SW 1271 (cell line): ENCODE measurements at places on chromosomes 2 and 18.

DNA sequence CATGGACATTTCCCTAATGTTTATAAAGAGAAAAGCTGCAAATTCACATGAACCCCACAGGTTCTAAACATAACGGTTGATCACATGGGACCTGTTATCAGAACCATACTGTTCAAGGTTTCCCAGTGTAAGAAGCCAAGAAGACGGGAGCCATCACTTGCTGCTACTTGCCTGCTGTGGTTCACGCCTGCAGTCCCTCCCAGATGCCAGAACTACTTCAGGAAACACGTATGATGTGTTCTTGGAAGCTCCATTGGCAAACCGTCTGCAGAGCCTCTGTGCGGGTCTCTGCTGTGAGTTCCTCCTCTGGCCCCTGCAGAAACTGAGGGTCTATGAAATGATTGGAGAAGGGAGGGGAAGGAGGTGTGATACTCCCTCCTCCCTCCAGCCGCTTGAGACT, 75.2 kb downstream of the CABLES1 start:
- DNase-seq, result no peak

DNA sequence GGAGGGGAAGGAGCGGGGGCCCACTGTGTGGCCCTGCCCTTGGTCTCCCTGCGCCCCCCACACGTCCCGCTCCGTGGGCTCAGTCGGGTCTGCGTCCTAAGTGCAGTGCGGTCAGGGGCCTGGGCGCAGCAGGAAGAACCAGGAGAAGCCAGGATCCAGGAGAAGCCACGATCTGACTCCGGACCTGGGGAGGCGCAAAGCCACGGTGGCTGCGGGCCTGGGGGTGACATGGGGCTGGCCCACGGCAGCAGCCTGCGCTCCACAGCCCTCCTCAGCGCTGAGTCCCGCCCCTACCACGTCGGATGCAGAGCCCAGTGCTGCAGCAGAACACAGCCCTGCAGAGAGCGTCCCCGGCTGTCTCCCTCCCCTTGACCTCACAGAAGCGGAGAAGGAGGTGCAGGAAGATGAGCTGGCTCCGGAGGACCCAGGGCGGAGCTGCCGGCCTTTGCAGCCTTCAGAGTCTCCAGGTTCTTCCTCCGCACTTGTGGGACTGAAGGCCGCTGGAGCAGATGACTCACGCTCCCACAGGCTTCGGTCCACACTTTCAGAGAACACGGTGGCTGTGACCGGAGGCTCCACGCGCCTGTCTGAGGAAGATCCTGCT, 589.2 kb upstream of the SALL3 start:
- no peak for DNase-seq

- no peak for DNase-seq
These were observed 50.4 kb downstream of the XDH start for GRCh38 chr2:31363956-31364750.

DNA sequence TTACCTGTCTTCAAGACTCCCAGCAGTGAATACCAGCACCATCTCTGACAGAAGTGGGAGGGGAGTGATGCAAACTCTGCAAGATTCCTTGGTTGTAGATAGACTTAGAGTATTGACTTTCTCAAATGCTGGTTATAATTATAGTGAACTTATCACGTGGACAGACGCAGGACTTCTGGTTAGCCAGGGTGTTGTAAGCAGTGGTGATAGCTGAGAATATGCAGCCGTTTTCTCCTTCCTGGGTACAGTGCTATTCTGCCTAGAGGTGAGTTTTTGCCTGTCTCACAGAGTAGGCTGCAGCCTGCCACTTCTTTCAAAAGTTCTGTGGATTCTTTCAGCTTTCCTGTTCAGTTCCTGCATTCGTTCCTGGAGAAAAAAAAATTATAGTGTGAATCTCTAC, 733 bp upstream of the CXCR2 start:
- no peak for DNase-seq

- DNase-seq, result no peak
These were observed 122.6 kb upstream of the UGP2 start for GRCh38 chr2:63719052-63719451.

GRCh38 chr2:12819721-12820120, 103.0 kb downstream of the TRIB2 start:
- DNase-seq, result no peak

GRCh38 chr2:132849118-132849517, 179.1 kb upstream of the LYPD1 start:
- DNase-seq, result no peak

GRCh38 chr2:219017201-219017931, 23.9 kb downstream of the CFAP65 start:
- no peak for DNase-seq

GRCh38 chr2:201532686-201533304, 81.3 kb downstream of the STRADB start:
- peak; percentile 8 for DNase-seq

DNA sequence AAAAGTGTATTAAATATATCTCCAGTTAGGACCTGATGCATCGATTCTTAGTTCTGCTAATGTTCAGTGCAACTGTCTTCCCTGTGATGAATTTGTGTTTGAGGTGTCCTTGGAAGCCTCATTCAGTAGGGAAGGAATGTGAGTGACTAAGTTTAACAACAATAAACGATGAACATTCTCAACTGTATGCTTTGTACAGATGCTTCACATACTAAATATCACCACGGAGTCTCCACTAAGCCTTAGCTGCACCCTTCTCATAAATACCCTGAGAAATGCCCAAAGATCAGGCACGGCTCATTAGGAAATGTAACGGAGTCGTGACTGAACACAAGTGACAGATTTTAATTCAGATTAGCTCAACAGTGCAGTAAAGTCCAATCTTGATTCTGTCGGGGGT, 24.4 kb upstream of the AGFG1 start:
- no peak for DNase-seq

- no peak for DNase-seq
These were observed 31.8 kb downstream of the ATP9B start for GRCh38 chr18:79100944-79101343.

DNA sequence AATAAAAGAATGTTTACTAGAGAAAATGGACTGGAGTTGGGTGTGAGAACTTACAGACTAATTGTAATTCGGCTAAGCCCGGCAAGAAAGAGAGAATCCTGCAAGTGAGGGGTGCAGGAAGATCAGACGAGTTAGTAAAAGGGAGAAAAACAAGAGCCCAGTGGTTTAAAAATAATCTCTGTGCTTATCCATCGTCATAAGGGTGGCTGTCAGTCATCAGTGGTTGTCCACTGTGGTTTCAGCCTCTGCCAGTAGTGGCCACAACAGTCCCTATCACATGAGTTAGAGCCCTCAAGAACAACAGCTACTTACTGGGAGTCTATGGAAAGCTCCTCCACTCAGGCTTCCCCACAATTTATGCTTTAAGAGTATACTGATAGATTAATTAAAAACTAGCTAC, 239.8 kb downstream of the SETBP1 start:
- DNase-seq, result no peak

DNA sequence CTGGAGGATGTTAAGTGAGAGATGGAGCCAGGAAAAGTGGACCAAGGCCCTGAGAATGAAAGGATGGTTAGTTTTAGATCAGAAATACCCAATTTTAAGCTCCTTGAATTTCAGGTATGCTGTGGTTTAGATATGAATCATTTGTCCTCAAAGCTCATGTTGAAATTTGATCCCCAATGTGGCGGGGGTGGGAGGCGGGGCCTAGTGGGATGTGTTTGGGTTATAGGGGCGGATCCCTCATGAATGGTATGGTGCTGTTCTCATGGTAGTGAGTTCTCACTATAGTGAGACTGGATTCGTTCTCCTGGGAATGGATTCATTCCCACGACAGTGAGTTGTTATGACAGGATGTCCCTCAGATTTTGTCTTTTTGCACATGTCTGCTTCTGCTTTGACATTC, 11.4 kb downstream of the MYO5B start:
- no peak for DNase-seq

DNA sequence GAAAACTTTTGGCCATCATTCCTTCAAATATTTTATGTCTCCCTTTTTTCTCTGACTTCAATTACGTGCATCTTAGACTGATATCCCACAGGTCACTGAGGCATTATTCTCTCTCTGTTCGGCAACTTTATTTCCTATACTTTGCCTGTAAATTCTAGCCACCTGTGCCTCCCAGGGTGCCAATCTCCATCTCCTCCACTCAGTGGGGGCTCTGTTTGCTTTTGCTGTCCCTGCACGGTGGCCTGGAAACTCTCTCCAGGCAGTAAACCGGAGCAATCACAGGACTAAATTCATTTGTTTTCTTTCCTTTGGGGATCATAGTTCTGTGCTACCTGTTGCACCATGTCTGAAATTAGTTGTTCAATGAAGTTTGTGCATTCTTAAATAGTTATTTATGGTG, 9.6 kb upstream of the MTLN start:
- no peak for DNase-seq

- no peak for DNase-seq
These were observed 117.4 kb upstream of the COPS8 start for GRCh38 chr2:236968101-236968879.
